Colonic mucosa (tissue), 4 donors: ENCODE measurements at places on chromosomes 12 and 14. TPM values are rescaled to one million over a fixed set of nuclear protein-coding genes. Genes with fewer than 3 reads are reported as not detected.

LMNTD1 gene
- not detected for total RNA-seq

STYK1 gene
- 53.3 TPM for total RNA-seq

CLEC9A gene
- not detected for total RNA-seq

E2F7 gene
- total RNA-seq, result 2.4 TPM

RFX4 gene
- not detected for total RNA-seq

LHX5 gene
- not detected for total RNA-seq

MAP1LC3B2 gene
- 1.2 TPM for total RNA-seq

GPR65 gene
- total RNA-seq, result 0.35 TPM

CLEC2D gene
- 3.3 TPM for total RNA-seq

ZDHHC22 gene
- total RNA-seq, result 0.42 TPM

BTBD6 gene
- 66.0 TPM for total RNA-seq

PPP4R4 gene
- total RNA-seq, result not detected

TAS2R19 gene
- 1.6 TPM for total RNA-seq

GDF3 gene
- total RNA-seq, result not detected

CLEC2A gene
- total RNA-seq, result not detected

LRRIQ1 gene
- not detected for total RNA-seq

KRT6A gene
- not detected for total RNA-seq

SLCO1C1 gene
- total RNA-seq, result 0.35 TPM

LRRC10 gene
- total RNA-seq, result not detected

SMIM41 gene
- total RNA-seq, result 0.30 TPM
